ENCODE measurements at places on chromosomes 16 and 17.
A peak's percentile ranks its signal among the peaks of the same experiment; 100 is the strongest.

- DNase-seq: no peak
These were observed 6.3 kb downstream of the ZNF689 start for GRCh38 chr16:30603945-30604315.

DNA sequence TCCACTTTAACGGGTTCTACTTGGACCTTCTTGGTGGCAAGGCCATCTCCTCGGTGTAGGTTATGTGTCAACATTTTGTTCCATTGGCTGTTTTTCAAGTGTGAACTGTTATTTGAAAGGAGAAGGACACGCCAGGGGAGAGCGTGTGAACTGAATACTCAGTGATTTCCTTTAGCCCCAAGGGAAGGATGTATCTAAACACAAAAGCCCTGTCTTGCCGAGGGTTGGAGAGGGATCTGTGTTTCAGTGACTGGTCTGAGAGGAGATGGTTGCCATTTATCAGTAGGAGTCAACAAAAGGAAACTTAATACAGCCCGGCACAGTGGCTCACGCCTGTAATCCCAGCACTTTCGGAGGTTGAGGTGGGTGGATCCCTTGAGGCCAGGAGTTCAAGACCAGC, 50.0 kb downstream of the USP10 start:
- DNase-seq: no peak

DNA sequence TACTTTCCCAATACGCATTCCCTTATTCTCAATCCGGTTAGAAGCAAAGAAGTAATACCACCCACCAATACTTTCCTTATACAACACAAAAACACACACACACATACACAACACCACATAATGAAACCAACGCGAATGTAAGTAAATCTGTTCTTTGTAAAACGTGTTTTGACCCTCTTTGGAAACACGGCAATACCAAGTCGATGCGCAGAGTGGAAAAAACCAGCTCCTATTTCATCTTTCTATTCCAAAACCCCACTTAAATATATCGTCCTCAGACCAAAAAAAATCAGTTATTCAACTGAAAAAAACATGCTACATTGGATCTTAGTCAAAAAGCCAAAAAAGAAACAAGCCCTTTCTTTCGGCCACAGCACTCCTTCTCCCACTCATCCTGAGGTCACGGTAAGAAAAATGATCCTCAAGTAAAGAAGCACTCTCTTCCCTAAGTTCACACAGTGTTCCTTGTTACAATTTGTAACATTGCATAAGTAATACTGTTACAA, 31.0 kb upstream of the ARL4D start:
- peak; percentile 92 for DNase-seq

DNA sequence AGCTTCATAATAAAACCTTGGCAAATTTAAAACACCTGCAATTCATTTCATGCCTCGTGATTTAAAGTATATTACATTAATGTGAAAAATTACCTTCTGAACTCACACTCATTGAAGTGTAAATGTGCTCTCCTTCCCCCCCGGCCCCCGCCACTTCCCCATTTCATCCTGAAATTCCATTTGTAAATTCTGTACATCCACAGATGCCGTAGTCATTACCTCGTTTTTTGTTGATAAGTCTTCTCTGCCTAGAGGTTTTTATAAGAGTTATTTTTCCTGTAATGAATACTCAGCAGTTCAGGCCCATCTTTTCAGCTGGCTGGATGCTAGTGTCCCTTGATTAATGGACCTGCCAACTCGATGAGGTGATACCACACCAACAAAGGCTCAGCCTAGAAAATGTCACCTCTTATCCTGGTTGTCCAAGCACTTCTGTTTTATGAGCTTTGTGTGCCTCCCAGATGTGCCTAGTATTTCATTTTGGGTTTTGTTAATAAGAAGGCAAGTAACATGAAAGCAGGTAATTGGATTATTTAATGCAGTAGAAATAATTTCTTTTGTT, 64.8 kb upstream of the KIFC3 start:
- no peak for DNase-seq

- no peak for DNase-seq
These were observed 585 bp downstream of the WRAP53 start for GRCh38 chr17:7688808-7689316.

DNA sequence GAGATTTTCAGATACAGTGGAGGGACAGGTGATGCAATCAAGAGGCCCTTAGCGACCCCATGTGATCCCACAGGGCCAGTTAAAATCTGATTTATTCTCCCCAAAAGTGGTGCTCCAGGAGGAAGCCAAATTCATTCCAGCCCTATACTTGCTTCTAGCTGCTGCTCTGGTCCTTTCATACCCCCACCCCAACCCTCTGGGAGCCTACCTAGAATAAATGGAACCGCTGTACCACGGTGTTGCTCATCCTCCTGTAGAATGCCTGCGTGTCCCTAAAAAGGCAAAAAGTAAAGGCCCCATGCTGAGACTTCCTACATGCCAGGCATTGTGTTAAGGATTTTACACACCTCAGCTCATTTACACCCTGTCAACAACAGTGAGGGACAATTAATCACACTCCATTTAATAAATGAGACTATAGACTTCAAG, 2.0 kb upstream of the RASL10B start:
- no peak for DNase-seq

DNA sequence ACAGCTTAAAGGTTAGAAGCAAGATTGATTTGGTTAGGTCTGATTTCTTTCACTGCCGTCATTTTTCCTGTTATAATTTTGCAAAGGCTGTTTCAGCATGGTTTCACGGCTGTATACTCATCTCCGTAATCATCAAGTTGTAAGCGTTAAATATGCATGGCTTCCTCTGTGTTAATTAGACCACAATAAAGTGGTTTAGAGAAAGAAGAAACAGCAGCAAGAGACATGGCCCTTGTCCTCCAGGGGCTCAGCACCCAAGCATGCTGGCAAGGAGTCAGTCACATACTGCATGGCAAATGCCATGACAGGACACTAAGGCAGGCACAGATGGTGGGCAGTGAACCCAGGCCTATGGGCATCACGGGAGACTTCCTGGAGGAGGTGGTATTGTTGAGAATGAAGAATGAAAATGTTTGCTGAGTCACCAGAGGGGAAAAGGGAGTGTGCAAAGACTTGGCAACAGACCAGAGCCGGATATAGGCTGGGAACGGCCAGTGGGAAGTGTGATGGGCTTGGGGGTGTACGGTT, 61.4 kb upstream of the PLCG2 start:
- DNase-seq: peak; percentile 14

DNA sequence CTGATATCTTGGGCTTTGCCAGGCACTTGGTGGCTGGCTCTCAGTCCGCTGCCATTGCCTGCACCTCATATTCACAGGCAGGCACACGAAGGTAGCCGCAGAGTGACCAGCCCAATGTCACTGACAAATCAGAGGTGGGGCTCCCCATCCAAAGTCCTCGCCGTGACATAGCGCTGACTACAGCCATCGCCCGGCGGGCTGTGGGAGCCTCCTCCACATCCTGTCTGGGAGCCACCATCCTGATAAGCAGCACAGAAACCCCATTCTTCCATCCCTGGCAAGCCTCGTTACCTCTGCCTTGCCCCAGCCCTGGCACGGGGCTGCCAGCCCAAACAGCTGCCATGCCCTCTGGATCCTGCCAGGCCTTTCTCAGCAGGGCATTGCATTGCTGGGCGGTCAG, 437.8 kb downstream of the SLC39A11 start:
- DNase-seq: no peak

DNA sequence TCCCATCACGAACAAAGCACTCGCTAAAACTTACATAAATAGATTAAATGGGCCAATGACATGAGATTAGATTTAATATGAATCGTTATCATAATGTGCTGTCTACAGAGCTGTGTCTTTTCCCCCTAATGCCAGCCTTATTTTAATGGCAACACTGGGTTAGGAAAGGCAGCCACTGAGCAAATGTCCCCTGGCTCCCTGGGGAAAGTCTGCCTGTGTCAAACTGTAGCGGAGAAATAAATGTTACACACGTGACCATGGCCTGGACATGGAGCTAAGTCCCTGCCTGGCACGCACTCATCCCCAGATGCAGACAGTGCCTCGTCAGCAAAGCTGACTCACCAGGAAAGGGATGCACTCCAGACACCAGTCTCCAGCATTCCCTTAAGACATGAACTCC, 61.3 kb upstream of the SDK2 start:
- no peak for DNase-seq

DNA sequence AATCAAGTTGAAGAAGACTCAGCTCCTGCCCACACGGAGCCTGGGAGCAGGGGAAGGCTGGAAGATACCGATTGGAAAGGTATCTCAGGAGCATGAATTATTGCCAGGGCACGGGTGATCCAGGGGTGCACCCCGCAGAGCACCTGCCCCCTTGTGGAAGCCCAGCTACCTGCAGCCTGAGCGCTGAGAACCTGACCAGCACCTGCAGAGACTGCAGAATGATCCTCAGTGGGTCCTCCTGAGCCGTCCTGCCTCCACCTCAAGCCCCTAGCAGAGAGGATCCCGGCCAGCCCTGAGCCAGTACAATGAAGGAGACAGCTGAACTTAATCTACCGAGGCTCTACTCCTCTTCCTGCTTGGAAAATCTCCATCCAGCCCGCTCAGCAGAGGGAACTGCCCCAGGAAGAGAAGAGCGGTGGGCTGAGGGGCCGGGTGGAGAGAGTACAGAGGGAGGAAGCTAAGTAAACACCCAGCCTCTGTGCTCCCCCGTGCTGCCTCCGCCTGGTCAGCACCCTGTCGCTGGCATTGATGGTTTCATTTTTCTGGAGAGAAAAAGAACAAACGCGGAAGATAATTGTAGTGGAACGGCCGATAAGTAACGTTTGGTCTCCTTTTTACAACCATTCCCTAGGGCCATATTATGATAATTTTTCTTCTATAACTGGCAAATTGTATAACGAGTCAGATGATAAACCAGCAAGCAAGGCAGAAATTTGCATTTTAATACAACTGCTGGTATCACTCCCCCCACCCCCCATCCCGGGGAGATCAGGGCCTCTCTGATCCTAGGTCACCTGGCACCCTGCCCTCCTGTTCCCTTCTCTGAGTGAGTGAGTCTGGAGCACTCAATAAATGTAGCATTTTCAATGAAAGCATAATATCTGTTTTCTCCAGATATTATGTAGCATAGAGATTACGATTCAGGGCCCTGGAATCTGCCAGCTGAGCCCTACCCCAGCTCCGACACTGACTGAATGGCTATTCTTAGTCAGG, 204.5 kb upstream of the RPL38 start:
- DNase-seq: peak; percentile 18

GRCh38 chr16:76942089-76942488, 248.9 kb upstream of the MON1B start:
- DNase-seq: no peak

GRCh38 chr16:87864331-87864989, 4.8 kb downstream of the SLC7A5 start:
- DNase-seq: no peak

DNA sequence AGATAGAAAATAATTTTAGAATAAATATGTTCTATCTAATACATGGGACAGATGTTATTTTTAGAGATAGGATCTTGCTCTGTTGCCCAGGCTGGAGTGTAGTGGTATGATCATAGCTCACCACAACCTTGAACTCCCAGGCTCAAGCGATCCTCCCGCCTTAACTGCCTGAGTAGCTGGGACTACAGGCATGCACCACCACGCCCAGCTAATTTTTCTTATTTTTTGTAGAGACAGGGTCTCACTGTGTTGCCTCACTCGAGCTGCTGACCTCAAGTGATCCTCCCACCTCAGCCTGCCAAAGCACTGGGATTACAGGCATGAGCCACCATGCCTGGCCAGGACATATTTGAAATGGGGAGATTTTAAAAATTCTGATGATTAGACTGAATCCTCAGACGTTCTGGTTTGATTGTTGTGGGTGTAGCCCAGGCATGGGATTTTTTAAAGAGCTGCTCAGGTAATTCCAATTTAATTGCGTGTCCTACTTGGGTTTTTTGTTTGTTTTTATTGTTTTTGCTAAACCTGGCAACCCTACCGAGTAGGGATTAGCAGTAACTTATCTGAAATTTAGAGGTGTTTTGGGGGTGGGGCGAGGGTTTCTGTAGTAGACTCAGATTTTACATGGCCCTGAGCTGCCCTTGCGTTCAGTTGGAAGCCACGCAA, 142.9 kb downstream of the RAB11FIP4 start:
- no peak for DNase-seq

DNA sequence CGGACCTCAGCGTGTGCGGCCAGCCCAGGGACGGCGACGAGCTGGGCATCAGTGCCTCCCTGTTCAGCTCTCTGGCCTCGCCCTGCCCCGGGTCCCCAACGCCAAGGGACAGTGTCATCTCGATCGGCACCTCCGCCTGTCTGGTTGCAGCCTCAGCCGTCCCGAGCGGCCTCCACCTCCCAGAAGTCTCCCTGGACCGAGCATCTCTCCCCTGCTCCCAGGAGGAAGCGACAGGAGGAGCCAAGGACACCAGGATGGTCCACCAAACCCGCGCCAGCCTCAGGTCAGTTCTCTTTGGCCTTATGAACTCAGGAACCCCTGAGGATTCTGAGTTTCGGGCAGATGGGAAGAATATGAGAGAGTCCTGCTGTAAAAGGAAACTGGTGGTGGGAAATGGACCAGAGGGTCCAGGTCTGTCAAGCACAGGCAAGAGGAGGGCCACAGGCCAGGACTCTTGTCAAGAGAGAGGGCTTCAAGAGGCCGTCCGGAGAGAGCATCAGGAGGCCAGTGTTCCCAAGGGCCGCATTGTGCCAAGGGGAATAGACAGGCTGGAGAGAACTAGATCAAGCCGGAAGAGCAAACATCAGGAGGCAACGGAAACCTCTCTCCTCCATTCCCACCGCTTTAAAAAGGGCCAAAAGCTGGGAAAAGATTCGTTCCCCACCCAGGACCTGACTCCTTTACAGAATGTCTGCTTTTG, 825 bp downstream of the HASPIN start:
- DNase-seq: no peak

- DNase-seq: no peak
These were observed 101.4 kb upstream of the HSBP1 start for GRCh38 chr16:83706394-83706793.

- DNase-seq: no peak
These were observed 25.0 kb downstream of the FOXK2 start for GRCh38 chr17:82544431-82545070.

GRCh38 chr16:58160855-58161254, 31.7 kb upstream of the CFAP20 start:
- no peak for DNase-seq

DNA sequence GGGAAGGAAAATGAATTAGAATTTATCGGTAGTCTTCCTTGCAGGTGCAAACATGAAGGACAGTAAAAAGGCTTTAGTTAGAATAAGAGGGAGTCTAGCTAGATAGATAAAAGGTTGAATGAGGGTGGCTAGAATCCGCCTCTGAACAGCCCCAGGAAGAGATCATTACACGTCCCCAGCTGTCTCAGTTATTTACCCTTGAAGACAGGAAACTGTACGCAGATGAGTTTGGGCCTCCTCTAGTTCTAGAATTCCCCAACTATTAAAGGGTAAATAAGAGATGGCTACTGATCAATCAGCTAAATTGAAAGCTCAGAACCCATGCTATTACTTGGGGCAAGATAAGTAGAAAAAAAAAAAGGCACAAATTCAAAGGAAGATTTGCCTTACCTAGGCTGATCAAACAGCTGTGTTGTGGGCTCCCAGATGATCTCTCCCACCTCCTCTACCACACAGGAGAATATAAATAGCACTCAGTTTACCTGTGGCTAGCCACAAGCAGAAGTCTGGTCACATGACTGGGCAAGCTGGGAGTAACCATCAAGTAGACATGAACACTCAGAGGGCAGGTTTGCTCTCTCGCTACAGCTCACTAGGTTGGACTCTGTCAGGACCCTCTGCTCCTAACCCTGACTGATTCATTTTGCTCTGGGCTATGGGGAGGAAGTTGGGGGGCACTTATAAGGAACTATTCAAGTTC, 17.0 kb downstream of the FAM117A start:
- no peak for DNase-seq

GRCh38 chr17:48416971-48417370, 13.0 kb downstream of the SKAP1 start:
- no peak for DNase-seq
